HT1080 (cell line): ENCODE measurements at places on chromosomes 4 and X.

DNA sequence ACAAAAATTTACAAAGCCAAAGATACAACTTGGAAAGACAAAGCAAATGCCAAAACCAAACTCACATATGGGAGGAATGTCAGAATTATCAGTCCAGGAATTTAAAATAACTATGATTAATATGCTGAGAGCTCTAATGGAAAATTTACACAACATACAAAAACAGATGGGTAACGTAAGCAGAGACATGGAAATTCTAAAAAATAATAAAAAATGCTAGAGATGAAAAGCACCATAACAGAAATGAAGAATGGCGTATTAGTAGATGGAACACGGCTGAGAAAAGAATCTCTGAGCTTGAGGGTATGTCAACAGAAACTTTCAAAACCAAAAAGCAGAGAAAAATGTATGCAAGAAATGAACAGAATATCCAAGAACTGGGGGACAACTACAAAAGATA lies 4.1 kb upstream of the MANBA start:
- no peak for DNase-seq

DNA sequence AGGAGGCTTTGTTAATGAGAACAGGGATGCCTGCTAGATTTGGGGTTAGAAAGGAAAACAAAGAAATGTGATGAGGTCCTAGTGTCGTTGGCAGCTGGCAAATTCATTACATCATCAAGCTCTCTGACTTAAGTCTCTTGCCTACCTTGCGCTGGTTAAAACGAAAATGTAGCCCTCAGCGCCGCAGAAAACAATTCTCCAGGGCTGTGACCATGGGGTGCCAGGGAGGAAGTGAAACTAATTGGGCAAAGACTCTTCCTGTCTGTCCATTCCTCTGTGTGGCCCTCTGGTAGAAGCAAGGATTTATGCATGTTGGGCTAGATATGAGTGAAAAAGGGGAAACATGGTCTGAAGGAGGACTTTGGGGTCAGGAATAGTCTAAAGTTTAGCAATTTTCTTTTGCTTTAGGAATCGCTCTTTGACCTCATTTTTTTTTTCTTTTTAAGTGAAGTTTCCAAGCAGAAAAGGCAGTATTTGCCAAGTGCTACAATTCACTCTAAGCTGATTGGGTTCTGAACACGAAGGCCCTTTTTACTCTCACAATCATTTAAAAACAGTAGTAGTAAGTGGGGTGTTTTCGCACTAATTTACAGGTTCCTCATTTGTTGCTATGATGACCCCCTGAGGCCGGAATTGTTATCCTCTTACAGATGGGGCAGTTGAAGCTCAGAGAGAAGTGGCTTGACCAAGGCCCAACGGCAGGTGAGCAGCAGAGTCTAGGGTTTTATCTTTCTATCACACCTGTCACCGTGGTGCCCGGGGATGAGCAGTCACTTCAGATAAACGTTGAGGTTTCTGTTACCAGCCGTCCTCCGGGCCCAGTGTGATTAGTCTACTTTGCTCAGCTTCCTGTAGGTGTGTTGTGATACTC lies 27.3 kb upstream of the CHRNA9 start:
- no peak for DNase-seq

DNA sequence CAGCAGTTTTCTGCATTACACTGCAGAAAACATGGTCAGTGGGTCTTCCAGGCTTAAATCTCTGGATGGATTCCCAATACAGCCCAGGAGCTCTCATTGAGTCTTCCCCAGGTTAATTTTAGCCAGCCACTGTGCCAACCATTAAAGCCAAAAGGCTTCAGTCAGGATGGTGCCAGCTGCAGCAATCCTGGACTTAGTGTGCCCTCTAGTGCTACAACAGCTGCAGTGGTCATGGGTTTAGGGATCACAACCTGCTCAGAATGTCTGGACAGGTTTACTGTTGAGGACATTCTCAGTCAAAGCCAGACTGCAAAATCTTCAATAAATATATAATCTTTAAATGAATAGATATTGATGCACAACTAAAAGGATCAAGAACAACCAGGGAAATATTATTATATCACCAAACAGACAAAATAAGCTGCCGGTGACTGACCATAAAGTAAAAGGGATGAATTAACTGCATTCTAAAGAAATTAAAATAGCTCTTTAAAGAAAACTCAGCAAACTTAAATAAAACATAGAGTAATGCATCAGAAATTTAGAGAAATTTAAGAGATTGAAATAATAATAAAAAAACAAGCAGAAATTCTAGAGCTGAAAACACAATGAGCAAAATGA lies 639.9 kb downstream of the SPOCK3 start:
- peak; percentile 51 for DNase-seq

DNA sequence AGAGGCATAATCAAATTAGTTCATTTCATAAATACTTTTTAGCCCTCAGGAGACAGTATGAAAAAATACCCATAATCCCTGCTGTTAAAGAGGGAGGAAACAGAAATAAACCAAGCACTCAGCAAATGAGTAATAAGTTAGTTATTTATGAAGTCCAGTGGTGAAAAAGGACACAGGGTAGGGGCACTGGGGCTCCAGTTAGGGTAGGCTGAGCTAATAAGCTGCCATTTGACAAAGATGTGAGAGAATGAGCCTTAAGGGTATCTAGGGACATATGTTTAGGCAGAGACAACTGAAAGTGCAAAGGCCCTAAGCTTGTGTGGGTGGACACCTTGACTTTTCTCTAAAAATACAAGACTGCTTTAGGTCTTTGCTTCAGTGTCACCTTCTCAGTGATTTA lies 94.4 kb downstream of the IL15 start:
- peak; percentile 13 for DNase-seq

DNA sequence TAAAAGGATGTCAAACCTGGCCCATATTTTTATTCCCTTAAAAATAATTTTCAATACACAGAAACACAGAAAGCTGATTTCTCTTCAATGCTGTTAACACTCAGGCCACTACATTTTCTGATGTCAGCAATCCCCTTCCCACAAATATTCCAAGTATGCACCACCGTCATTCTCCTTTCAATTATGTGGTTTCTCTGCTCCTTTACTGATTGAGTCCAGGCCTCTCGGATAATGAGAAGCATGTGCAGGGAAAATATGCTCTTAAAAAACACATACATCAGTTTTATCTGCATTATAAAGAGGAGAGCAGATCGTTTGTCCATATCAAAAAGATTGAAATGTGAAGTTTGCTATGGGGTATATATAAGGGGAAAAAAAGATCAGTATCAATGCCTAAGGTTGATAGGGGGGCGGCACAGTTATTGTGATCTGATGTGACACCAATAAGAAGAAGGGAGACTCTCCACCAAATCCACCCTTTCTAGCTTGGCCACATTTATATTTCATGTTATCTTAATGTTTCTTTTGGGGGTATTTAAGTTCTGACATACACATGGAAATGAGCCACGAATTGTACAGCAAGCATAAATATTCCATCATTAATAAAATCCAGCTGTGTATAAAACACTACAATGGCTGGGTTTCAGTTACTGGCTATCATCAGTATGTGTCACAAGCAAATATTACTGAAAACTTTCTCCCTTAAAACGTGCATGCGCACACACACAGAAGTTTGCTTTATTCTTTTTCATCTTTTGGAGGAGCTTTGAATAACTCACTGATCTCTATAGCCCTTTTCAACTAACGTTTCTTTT lies 6.4 kb downstream of the AMOT start:
- peak; percentile 57 for DNase-seq

DNA sequence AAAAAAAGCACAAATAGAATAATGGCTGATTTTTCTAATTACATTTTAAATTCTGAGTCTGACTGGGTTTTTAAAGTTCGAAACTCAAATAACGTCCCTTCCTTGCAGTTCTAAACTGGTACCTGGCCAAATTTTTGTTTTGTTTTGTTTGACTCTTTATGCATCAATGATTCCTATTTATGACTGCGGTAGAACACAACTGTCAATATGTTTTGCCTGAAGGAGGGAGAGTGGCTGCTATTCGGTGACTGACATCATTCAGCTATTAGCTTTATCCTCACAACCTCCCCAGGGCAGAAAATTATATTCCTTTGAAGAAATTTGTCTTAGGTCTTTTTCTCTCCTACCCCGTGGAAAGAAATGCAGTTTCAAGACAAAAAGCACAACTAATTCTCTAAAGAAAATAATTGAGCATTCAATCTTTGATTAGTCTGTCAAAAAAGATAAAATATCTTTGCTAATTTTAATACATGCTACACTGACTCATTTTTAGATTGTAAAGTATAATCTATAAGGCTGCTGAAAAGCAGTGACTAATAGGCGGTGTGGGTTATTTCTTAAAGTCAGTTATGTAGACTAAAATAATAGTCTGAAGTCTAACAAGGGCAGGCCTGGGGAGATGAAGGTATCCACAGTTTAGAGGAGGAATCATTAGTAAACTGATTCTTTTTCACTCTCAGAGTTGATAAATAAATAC lies 61.9 kb downstream of the TMEM150C start:
- DNase-seq, result no peak

GRCh38 chr4:130025701-130026100 lies 929.7 kb downstream of the C4orf33 start:
- no peak for DNase-seq

DNA sequence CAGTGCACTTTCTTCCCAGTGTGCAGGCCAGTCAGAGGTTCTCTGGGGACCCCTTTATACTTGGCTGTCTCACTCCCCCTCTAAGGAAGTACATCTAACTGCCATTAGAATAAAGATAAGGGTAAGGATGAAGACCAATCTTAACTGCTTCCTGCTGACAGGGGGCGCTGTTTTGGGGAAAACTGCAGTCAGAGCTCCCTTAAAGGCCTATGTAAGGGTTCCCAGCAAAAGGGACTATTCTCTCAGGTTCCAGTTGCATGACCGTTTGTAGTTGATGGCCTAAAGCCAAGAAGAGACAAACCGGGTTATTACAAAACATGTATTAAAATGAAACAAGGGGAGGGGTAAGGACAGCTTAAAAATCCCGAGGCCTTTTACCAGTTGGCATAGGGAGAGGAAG lies 115.6 kb upstream of the SPIN4 start:
- DNase-seq, result no peak

GRCh38 chr4:46586566-46586965 lies 196.6 kb upstream of the GABRA2 start:
- DNase-seq, result no peak

GRCh38 chrX:107712231-107713202 lies 63.1 kb downstream of the TSC22D3 start:
- DNase-seq, result peak; percentile 1

DNA sequence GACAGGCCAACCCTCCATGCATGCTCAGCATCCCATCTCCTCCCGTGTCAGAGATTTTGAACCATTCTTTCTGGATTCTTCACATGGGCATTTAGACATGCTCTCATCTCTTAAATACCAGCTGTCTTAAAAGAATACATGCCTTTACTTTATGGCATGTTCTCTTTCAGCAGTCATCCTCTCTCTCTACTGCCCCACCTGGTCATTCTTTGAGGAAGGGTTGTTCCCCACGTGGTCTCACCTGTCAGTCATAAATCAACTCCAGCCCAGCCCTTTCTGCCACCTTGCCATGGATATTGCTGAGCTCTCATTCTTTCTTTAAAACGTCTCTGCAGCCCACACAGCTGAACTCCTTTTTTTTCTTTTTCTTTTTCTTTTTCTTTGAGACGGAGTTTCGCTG lies 111.3 kb downstream of the ARHGAP10 start:
- DNase-seq, result peak; percentile 41

DNA sequence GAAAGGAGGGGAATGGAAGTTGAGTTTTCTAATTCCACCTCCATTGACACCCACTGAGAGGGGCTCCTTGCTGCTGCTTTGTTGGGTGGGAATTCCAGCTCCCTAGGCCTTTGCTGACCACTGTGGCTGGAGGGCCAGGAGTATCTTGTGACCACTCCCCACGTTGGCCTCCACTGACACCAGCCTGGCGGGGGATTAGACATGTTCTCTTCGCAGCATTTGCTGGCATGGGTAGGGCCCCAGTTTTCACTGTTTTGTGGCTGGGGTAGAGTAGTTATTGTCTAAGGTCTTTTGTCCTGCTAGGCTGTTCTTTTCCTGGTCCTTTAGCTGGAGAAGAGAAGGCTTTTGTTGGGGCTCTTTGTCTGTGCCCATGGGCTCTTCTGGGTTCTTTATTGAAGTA lies 116.7 kb downstream of the CDKL5 start:
- DNase-seq, result no peak

DNA sequence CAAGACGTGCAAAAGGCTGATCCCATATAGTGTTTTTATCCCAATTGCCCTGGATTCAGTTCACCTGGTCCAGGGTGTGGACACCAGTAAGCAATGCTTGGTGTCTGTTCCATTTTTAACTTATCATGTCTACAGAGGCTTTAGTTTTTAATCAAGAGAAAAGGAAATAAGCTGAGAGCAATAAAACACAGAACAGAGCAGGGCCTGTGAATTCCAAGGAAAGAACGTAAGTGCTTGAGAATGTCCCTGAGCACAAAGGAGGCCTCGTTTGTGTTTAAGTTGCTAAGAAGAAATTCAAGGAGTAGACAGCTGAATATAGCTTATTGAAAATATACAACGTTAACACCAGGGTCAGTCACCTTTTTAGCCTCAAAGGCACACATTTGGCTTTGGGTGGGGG lies 191.3 kb downstream of the GPC3 start:
- DNase-seq, result no peak

- DNase-seq, result no peak
Observed at GRCh38 chr4:36024901-36025660, 219.2 kb downstream of the ARAP2 start.

DNA sequence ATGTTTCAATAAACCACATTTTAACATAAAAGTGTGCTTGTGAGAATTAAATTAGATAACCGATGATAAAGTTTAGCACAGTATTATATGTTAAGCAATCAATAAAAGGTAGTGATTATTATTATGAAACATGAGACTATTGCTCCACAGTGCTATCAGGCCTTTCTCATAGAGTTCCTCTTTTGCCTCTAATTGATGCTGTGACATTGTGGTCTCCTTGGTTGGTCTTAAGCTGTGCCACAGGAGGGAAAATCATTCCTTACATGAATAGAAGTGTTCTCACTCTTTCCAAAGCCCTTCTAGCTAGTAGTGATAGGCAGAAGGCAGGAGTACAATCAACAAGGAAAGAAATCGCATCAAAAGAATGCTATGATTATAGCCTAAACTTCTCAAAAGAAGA lies 9.2 kb upstream of the PDHA2 start:
- DNase-seq, result no peak

DNA sequence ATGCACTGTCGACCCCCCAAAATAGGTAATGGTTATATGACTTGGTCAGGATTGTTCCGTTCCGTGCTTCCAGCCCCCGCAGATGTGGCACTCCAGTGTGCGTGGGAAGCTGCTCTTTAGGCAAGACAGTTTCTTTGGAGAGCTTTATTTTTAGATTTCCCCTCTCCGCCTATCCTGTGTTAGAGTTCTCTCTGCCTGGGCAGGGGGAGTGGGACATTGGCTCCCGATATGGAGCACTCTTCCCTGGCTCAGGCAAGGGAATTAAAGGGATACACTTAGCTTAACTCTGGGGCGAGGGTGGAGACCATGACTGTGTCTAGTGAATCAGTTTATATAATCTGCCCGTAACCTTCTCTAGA lies 36.0 kb downstream of the DLG3 start:
- DNase-seq, result no peak

GRCh38 chr4:37891260-37892159 lies 626 bp downstream of the TBC1D1 start:
- peak; percentile 21 for DNase-seq

DNA sequence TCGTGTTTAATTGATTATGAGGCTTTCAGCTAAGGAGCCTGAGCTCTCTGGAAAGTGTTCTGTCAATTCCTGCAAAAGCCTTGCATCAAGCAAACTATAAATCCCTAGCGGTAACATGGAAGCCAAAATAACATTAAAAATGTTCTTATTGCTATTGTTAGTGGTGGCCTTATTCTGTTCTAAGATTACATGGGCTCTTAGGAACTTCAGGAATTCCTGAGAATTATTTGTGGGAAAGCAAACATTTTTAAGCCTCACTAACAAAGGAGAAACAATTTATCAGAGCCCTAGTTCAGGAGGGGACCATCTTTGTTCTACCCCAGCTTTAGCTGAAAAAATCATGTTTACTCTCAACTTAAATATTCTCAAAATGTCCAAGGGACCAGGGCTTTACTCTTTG lies 119.6 kb downstream of the PAPSS1 start:
- no peak for DNase-seq
